ENCODE measurements at places on chromosomes 1 and 21.

DNA sequence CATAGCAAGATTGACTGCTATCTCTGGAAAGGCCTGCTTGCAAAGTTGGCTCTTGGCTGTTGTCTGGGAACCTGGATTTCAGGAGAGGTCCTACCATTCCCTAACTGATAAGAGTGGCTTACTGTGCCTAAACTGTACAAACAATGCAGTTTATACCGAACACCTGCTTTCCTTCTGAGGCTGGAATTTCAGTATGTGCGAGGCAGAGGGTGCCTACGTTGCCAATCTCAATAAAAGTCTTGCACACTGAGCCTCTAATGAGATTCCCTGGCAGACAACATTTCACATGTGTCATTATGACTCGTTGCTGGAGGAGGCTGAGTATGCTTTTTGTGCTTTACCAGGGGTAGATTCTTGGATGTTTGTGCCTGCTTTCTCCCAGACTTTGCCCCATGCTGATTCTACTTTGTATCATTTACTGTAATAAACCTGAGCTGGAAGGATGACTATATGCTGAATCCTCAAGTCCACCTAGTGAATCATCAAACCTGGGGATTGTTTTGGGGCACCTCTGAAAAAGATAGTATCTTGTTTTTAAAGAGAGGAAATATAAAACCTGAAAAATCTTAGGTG, 58.9 kb upstream of the GNG4 start:
- DNase-seq: peak; percentile 55

DNA sequence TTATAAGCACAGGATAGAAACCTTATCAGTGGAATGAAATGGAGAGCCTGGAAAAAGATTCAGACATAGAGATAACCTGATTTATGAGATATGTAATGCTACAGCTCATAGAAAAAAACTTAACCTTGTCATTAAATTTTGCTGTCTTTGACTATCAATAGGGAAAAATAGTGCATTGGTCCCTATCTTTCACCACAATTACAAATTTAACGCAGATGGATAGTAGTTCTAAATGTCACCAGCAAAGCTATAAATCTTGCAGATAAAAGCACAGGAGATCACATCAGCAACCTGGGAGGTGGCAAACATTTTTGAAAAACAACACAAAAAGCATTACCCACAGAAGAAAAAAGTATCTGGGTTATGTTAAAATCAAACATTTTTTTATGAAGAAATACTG, 831.6 kb downstream of the BRINP3 start:
- DNase-seq: no peak

GRCh38 chr21:17789069-17789468, 30.1 kb downstream of the C21orf91 start:
- no peak for DNase-seq

DNA sequence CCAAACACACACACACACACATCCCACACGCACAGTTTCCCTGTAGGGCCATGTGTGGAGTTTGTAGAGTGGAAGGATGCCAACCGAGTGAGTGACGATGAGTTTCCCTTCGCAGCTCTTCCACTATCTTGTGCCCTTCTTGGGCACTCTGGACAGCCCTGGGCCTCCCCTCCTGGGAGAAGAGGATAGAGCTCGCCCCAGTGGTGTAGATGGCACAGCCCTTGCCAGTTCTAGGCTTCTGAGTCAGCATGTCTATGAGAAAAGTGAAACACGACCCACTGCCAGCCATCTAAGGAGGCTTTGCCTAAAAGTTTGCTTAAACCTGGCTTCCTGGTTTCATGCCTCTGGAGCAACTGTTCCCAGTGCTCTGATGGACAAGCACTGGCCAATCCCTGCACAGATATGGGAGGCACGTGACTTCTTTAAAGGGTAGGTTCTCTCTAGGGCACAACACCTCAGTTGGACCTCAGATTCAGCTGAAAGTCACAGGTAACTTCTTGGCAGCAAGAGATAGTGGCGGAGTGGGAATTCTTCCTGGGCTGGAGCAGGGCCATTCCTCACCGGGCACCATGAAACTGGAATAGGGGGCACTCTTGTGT, 195.9 kb upstream of the GALNT2 start:
- no peak for DNase-seq

- no peak for DNase-seq
Measured at GRCh38 chr21:34305605-34306604, 57.9 kb upstream of the KCNE2 start.

- no peak for DNase-seq
Measured at GRCh38 chr1:159786465-159786864, 5.7 kb downstream of the DUSP23 start.

DNA sequence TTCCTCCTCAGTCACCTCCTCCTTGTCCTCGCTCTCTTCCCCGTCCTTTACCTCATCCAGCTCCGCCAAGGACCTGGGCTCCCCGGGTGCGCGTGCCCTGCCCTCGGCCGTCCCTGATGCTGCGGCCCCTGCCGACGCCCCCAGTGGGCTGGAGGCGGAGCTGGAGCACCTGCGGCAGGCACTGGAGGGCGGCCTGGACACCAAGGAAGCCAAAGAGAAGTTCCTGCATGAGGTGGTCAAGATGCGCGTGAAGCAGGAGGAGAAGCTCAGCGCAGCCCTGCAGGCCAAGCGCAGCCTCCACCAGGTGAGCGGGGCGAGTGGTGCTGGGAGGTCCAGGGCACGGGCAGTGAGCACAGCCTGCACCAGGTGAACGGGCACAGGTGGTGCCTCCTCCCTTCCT, 76.2 kb downstream of the SKI start:
- DNase-seq: no peak

DNA sequence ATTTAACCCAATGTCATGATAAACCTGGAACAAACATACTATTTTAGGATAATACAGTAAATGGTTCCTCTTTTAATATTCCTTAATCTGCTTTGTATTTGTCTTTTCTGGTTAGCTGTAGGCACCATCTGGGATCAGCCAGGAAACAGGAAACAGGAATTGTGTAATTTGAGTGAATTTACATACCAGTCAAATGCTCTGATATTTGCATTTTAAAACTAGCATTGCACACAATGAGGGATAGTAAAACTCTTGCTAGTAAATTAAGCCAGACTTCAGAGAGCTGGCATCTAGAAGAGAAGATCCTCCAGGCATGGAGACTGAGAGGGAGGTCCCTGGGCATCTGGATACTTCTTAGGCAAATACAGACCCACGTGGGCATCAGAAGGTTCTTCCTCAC, 103.5 kb downstream of the HMCN1 start:
- DNase-seq: no peak

- DNase-seq: no peak
Measured at GRCh38 chr1:82555501-82555900, 754.8 kb downstream of the ADGRL2 start.

DNA sequence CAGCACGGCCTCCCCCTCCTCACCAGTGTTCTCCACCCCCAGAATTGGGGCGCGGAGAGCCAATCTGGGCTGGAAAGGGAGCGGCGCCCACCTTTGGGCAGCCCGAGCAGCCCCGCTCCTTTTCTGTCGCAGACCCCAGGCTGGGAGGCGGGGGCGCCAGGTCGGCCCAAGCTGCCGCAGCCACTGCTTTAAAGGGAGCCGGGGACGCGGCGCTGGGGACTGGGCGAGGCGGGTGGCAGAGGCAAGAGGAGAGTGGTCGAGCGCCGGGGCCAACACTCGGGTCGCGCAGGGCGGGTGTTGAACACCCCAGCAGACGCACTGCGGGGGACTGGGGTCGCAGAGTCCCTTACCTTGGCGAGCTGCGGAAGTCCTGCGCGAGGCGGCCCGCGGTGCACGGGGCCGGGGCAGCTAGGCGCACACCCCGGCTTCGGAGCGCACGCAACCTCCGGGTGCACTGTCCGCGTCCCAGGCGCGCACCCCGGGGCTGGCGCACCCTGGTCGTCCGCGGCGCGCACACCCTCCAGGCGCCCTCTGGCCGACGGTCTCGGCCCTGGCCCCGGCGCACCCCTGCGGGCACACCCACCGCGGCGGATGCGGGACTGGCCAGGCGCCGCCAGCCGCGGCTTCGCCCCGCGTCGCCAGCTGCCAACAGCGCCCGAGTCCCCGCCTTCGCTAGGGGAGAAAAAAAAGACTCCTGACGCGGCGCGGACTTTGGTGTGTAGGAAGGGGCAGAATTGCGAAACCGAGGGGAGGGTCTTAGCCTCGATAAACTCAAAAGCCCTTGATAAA, at the start of gene KANK4:
KANK4 (minus strand) TSS at position 679 of the 789 bp plus-strand sequence. CDS start 37,870 bp downstream, outside the sequence.
- DNase-seq: no peak

DNA sequence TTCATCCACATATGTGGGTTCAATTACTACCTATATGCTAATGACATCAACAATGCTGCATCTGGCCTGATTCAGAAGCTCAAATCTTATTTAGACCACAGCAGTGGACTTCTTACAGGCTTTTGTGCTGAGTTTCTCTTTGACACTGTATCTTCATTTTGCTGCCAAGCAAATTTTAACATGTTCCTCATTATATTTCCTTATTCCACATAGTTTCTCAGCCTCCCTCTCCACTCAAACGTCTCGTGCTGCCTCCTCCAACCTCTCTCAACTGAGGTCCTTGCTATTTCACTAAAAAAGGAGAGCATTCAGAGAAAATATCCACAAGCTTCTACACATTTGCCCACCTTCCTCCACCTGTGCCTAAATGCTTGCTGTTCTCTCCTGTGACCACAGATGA, 6.5 kb downstream of the TDRKH start:
- DNase-seq: no peak

DNA sequence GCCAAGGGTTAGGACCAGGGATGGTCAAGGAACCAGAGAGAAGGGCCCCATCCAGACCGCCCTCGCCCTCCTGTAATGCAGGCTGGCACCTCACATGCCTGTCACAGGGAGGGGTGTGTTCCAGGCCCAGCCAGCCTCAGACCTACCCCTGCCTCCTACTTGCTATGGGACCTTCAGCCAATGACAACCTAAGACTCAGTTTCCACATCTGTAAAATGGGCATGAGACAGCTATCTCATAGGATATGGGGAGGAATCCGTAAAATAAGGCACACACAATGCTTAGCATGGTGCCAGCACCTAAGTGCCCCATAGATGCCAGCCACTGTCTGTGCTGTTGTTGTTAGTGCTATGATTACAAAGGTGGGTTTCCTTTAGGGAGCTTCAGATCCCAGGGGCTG, 7.9 kb downstream of the KIF17 start:
- no peak for DNase-seq

DNA sequence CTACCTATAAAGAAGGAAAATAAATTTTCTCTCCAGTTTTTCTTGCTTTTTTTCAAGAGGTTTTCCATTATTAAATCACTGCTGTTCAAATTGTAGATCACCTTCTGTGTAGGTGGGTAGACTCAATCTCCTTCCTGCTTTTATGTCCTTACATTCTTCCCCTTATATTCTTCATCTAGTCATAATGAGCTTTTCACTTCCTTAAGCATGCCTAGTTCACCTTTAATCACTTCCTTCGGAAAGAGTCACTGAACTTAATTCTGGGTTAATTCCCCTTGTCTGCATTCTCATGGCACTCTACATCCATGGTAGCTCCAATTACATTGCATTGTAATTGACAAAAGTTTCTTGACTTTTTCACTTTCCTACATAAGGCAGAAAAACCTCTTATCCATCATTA, 6.1 kb upstream of the FAM177B start:
- DNase-seq: no peak

DNA sequence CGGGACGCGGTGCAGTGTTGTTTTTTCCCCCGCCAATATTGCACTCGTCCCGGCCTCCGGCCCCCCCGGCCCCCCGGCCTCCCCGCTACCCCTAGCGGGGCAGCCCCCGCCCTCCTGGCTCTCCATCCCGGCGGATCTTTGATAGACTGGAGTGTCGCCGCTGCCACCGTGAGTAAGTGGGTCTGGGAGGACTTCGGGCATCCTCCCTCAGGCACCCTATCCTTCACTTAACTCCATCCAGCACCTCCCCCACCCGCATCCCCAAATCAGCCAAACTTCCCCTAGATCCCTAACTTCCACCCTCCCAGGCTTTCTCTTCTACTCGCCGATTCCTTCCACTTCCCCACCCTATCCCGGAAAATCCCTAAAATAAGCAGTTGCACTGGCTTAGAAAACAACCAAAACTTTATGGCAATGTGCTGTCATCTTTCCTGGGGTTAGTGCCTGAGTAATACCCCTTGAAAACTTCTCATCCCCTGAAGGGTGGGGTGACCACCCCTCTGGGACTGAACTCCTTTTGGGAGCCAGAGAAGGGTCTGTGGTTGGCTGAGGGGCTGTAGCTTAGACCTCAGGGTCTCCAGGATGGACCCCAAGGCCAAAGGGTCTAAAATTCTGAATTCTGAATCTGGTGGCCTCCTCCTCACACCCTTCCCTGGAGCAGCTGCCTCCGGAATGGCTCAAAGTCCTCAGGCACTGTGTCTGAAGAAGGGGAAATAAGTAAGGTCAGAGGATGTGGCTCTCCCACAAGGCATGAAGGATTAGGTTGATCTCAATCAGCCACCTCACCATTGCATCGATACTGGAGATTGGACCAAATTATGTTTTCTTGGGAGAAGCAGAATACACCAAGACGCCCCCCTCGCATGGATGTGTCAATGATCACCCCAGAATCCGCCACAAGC, 12.2 kb downstream of the THBS3 start:
- DNase-seq: no peak

DNA sequence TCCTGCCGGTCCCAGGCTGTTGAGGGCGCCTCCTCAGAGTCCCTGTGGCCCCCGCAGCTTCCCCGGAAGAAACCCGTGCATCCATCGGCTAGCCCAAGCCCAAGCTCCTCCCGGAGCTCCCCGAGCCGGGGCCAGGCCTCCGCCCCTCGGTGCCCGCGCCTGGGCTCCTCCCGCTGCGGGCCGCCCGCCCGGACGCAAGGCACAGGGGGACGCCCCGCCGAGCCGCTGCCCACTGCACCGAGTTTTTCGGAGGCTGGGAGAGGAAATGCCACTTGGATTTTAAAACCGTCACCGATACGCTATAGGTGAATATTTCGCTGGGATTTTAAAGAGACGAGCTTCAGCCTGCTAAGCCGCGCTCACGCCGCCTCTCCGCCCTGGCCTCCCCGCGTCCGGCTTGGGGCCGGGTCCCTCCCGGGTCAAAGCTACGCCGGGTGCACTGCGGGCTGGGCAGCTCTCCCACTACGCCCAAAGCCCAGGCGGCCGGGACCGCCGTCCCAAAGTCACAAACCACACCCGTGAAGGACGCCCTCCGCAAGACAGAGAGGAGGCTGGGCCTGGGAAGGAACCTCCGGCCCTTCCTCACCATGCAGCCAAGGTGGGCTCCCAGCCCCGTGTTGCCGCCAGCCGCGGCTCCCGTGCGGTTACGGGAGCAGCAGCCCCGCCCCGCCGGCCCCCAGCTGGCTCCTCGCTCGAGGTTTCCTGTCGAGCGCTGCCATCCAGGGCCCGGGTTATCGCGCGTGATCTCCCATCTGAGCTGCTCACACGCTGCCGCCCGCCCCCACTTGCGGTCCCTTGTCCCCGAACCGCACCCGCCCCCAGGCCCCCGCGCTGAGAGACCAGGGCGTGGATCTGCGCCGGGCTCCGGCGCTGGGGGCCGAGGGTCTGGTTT, 63.2 kb downstream of the CD247 start:
- DNase-seq: peak; percentile 34

- no peak for DNase-seq
Measured at GRCh38 chr1:3393024-3393986, 61.2 kb upstream of the ARHGEF16 start.

GRCh38 chr1:207069061-207069460, 16.0 kb downstream of the PFKFB2 start:
- no peak for DNase-seq

- no peak for DNase-seq
Measured at GRCh38 chr1:216450227-216450626, 27.0 kb upstream of the USH2A start.
